ENCODE measurements at places on chromosomes 7 and 10. TPM values are rescaled to one million over a fixed set of nuclear protein-coding genes. Genes with fewer than 3 reads are reported as not detected.

Gene HABP2
- total RNA-seq = 51.7 TPM

Gene EIF5AL1
- 0.35 TPM for total RNA-seq

Gene PNLIPRP2
- 455 TPM for total RNA-seq

Gene SCIN
- 0.83 TPM for total RNA-seq

Gene DENND2A
- total RNA-seq = 1.8 TPM

Gene DYNC1I1
- 0.71 TPM for total RNA-seq

Gene SPAM1
- total RNA-seq = not detected

GRCh38 chr7:20541608-20542349 is 73.7 kb upstream of the ABCB5 start:
- no peak for DNase-seq

- DNase-seq = no peak
These were observed 19.3 kb downstream of the IL15RA start for GRCh38 chr10:5958077-5958476.

DNA sequence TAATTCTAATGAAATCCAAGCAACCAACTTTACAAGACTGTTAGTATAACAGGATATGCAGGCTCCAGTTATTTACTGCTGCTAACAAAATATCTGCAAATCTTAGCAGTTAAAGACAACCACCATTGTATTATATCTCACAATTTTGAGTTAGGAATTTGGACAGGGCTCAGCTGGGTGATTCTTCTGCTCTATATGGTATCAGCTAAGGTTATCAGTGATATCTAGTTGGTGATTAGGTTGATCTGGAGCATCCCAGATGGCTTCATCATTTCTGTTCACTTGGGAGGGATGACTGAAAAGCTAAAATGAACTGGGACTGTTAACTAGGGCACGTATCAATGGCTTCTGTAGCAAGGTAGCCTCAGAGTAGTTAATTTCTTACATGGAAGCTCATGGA is 105.7 kb downstream of the MBL2 start:
- no peak for DNase-seq

GRCh38 chr10:51488766-51489408 is 210.5 kb downstream of the CSTF2T start:
- no peak for DNase-seq

DNA sequence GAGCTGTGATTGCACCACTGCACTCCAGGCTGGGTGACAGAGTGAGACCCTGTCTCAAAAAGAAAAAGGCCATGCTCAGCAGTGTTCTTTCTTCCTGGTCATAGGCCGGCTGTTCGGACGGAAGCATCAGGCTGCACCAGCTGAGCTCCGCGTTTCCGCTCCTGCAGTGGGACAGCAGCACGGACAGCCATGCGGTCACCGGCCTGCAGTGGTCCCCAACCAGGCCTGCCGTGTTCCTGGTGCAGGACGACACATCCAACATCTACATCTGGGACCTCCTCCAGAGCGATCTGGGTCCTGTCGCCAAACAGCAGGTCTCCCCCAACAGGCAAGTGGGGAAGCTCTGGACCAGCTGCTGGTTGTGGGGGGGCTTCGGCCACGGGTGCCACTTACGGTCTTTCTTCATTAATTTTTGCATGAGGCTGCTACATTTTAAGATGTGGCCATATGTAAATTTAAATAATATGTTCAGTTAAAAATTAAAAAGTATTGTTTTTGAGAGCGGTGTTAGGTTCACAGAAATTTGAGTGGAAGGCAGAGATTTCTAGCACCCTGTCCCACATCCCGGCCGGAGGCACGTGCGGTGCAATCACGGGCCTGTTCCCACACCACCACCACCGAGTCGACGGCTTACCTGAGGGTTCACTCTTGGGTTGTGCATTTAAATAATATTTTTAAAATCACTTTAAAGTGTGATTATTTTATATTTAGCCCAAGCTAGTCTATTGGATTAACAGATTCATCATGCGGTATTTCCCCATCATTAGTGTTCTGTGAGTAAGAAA is 85.7 kb downstream of the DYNC2I1 start:
- no peak for DNase-seq

GRCh38 chr7:1290026-1290678 is 57.5 kb downstream of the UNCX start:
- DNase-seq = peak; percentile 29

DNA sequence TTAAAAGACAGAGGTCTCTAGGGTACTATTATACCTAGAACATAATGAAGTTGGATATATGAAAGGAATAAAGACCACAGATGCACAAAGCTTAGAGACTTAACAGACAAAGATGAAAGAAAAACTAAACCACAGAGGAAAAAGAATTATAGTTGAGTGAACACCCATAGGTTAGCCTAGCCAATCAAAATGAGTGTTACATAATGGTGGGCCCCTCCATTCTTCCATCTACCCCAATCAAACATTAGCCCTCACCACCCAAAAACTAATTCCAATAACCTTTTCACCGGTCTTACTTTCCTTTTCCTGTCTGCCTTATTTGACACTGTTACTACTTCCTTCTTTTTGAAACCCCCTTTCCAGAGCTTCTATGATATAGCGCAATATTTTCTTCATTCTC is 130.1 kb downstream of the ELMO1 start:
- DNase-seq = no peak

DNA sequence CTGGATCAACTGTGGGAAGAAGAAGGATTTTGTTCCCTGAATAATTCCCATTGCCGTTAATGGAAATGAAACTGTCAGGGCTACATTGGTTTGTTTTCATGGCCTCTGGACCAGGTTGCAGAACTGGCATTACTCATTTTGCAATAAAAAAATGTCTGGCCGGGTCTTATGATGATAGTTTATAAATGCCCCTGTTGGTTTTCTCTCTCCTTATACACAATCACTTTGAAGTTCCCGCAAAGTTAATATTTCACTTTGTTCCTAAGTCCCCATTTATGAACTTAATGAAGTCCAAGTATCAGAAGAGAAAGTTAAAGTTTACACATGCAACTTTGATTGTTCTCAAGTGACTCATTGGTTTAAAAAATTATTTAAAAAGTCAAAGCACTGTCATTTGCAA is 150.7 kb upstream of the PRR15 start:
- no peak for DNase-seq

DNA sequence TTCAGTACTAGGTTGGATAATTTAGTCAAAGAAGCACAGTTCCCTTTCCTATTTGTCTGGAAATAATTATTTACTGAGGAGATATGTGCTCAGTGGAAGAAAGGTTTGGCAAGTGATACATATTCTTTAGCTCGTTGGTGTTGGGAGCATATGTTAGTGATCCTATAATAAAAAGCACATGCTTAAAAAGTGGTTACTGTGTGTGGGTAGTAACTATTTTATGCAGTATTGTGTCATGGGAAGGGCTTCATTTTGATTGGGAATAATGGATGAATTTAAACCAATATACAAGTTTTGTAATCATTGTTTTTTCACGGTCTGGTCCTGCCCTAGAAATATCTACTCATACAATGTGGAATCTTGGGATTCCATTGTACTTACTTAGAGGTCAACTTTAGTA is 188.7 kb upstream of the PPP1R3A start:
- no peak for DNase-seq

- peak; percentile 73 for DNase-seq
These were observed 2.0 kb downstream of the FBXL15 start for GRCh38 chr10:102422545-102423129.

DNA sequence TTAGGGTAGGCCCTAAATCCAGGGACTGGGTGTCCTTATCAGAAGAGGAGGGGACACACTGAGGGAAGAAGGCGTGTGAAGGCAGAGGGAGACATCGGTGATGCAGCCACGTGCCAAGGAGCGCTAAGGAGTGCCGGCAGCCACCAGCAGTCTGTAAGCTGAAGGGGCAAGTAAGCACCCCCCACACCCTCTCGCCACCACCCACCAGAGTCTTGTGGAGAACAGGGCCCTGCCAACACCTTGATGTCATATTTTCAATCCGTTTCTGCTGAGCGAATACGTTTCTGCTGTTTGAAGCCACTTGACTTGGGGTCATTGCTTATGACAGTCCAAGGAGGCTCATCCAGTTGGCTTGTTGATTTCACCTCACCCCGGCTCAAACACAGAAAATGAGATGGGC is 37.9 kb downstream of the RGS10 start:
- no peak for DNase-seq

DNA sequence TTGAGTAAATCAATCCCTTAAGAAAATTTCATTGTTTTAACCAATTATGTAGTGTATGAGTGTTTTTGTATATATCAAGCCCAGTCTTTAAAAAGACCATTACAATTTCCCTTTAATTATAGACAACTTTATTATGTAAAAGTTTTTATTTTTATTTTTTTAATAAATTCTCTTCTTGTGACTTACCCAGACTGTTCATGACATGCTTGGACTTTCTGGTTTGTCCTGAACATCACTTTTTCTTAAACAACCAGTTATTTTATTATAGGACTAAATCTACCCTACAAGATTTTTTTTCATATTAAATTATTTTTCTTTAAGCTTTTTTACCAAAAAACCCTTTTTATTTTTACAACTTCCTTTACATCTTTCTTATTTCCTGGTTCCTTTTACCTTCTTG is 410.4 kb downstream of the ATRNL1 start:
- DNase-seq = no peak

DNA sequence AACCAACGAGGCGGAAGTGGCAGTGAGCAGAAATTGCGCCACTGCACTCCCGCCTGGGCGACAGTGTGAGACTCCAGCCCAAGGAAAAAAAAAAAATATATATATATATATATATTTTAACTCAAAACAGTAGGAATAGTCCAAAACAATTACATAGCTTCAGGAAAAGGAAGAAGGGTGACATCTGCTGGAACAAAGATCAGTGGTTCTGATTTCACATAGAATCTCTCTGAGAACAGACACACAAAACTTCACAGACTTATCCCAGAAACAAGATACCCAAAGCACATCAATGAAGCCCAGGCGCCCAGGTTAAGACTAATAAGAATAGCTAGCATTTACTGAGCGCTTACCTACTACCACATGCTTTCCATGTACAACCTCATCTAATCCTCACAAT is 45.0 kb downstream of the DNMBP start:
- no peak for DNase-seq

GRCh38 chr7:24721481-24722001 is 35.7 kb downstream of the GSDME start:
- DNase-seq = no peak

All from pancreas (tissue), 10 donors.